ENCODE measurements at places on chromosomes 5 and 9.

DNA sequence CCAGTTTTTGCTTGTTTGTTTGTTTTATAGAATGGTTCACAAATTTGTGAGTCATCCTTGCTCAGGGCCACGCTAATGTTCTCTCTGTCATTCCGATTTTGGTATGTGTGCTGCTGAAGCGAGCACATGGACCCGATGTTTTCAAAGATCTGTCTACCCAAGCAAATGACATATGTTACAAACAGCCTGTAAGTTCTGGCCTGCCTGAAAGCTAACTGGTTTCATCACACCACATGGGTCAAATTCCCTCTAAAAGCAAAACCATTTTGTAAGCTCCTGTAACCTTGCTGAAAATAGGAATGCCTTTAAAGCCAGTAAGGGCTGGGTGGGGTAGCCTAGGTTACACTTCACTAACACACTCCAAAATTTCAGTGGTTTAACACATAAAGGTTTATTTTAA is 25.4 kb downstream of the DMRT3 start:
- no peak for DNase-seq

DNA sequence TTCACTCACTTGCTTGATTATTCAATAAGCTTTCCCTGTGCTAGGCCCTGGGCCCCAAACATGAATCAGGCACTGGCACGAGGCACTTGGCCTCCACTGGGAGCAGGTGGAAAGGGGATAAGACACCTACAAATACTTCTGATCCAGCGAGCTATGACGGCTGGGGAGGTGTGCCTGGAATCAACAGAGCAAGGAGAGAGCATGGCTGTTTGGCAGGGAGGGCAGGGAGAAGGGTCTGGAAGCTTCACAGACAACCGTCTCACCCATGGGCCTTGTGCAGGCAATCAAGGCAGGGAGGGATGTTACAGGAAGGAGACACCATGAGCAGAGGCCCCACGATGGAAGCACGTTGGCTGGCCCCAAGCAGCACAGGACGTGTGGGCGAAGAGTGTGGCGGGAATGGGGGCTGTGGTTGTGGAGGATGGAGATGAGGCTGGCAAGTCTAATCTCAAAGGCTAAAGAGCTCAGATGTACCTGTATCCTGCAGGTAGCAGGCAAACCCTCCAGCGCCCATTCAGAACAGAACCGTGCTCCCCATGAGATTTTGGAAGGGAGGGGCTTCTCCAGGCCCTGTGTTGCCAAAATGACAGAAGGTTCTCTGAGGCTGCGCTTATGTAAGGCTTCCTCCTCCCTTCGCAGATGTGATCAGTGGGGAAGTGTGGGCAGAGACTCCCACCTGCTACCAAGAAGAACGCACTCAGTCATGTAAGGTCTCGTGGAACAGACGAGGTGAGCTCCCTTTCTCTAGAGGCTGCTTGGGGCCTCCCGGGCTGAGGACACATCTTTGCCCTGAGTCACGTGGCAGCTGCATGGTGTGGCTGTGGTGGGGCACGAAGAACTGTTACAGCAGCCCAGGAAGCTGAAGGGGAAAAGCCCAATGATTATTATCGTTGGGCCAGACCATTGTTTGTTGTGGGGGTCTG is 189.7 kb downstream of the DAB2IP start:
- DNase-seq: peak; percentile 63

DNA sequence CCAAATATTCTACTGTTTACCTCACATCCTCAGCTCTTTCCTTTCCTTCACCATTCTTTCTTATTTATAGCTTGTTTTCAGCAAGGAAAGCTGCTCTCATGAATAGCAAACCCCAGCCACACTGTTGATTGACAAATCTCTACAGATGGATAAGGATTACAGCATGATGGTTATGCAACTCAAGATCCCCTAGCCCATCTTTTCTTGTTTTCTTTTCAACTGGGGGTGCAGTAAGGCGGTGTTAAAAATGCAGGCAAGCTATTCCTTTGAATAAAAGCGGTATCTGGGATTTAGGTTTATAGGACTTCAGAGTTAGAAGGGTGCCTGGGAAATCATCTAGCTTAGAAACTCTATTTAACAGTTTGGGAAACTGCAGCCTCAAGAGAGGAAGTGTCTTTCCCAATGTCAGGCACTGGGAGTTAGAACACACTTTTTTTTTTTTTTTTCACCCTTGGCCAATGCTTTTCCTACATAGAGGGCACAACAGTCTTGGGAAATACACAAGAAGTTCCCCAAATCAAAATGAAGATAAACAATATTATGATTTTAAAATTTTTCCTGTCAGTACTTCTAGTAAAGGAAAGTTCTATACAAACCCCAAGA is 2.6 kb downstream of the SPARC start:
- DNase-seq: no peak

- no peak for DNase-seq
Measured at GRCh38 chr9:35749515-35750255, 598 bp downstream of the RGP1 start.

GRCh38 chr5:163506726-163507125 is 1.3 kb downstream of the MAT2B start:
- DNase-seq: no peak

DNA sequence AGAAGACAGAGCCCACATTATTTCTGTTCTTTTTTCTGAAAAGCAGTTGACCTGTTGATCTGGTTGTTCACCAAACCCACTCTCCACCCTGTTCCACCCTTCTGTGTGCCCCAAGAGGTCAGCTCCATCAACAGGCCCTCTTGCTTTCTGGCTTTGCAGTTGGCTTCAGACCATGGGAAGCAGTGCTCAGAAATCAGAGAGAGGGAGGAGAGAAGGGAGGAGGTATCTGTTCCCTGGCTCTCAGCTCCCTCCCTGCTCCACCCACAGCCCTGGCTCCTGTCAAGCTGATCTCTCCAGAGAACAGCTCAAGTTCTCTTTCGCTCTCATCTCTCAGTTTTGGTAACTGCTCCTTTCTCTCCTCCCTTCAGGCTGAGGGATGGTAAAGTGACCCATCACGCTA is 144.2 kb upstream of the RAI14 start:
- no peak for DNase-seq

All from chondrocyte (in vitro differentiated cells).